ENCODE measurements at places on chromosomes 5 and 9. TPM values are rescaled to one million over a fixed set of nuclear protein-coding genes. Genes with fewer than 3 reads are reported as not detected.

DNA sequence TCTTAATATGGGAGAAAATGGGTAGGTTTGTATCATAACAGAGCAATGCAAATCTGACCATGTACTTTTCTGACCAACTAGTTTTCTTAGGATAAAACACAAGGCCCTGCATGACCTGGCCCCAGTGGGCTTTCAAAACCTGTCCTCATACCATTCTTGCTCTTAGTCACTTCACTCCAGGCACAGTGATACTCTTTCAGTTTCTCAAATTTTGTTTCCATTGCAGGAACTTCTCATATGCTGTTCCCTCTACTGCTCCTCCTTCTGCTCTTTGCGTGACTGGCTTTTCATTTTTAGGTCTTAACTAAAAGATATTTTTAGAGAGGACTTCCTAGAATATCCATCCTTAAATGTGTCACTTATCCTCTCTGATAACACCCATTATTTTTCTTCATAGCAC is 112.4 kb downstream of the INIP start:
- no peak for DNase-seq

- no peak for DNase-seq
These were observed 47.2 kb upstream of the OR13F1 start for GRCh38 chr9:104456831-104457230.

GRCh38 chr5:95382801-95383200 is 8.4 kb upstream of the FAM81B start:
- no peak for DNase-seq

GRCh38 chr5:78355561-78355960 is 4.9 kb upstream of the SCAMP1 start:
- no peak for DNase-seq

DNA sequence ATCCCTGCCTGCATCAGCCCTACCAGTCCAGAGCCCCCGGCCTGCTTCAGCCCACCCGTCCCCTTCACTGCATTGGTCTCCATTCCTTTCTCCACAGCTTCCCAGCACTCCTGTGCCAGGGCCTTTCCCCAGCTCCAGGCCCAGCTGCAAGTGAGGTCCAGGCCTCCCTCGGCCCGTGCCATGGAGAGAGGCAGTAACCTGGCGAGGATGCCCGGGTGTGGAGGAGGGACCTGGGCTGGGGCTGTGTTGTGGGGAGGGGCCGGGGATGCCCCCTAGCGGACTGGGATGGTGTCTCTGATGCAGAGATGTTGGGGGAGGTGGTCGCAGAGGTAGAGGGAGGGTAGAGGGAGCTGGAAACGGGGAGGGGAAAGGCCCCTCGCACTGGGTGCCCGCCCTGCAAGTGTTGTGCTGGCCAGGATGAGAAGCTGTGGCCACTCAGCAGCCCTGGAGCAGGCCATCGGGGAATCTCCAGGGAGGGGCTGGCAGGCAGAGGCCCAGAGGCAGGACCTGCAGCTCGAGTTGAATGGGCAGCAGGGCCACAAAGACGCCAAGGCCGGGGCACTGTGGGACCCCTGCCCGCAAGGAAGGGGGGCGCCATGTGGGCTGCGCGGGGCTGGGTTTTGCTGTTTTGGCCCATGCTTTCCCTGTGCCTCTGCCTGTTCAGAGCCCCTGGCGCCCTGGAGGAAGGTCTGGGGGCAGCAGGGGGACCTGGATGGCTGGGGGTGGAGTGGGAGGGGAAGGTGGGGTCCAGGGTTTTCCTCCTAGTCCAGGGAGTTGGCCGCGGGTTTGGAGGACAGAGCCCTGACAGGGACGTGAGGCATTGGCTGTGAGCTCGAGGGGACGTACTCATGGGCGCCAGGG is 26.0 kb upstream of the NKD2 start:
- DNase-seq, result peak; percentile 55

GRCh38 chr5:173998531-173998930 is 9.6 kb downstream of the C5orf47 start:
- DNase-seq, result no peak

- no peak for DNase-seq
These were observed 652.9 kb downstream of the SEMA5A start for GRCh38 chr5:8892926-8893325.

Gene UBLCP1
- 31.2 TPM for total RNA-seq

Gene AK8
- not detected for total RNA-seq

Gene COL27A1
- total RNA-seq, result 9.7 TPM

Gene PCDHGA9
- total RNA-seq, result 0.44 TPM
